ENCODE measurements at places on chromosomes 3 and 15.

GRCh38 chr3:113560831-113561623, 28.7 kb downstream of the SIDT1 start:
- DNase-seq, result no peak

GRCh38 chr15:26722621-26723160, 50.2 kb downstream of the GABRB3 start:
- DNase-seq, result no peak

GRCh38 chr3:176795891-176796290, 401.4 kb downstream of the TBL1XR1 start:
- no peak for DNase-seq

GRCh38 chr3:111326144-111326995, 215.6 kb upstream of the CD96 start:
- DNase-seq, result no peak

GRCh38 chr3:188283347-188283746, 129.4 kb downstream of the LPP start:
- DNase-seq, result no peak

GRCh38 chr3:188392076-188392475, 238.1 kb downstream of the LPP start:
- DNase-seq, result no peak

- DNase-seq, result no peak
These were observed 27.4 kb downstream of the SHISA5 start for GRCh38 chr3:48476426-48477053.

- DNase-seq, result no peak
These were observed 34.2 kb upstream of the SPTBN5 start for GRCh38 chr15:41928100-41928499.

GRCh38 chr3:4474683-4475490, 7.8 kb upstream of the SUMF1 start:
- no peak for DNase-seq

GRCh38 chr3:105094588-105094987, 272.1 kb upstream of the ALCAM start:
- DNase-seq, result no peak

GRCh38 chr3:122944671-122945161, 82.8 kb downstream of the SEMA5B start:
- no peak for DNase-seq

Data from activated gamma-delta T cell (primary cell).